ENCODE measurements at places on chromosomes 11 and 22. TPM values are rescaled to one million over a fixed set of nuclear protein-coding genes. Genes with fewer than 3 reads are reported as not detected.

Gene OR10G4
- total RNA-seq, result not detected

DNA sequence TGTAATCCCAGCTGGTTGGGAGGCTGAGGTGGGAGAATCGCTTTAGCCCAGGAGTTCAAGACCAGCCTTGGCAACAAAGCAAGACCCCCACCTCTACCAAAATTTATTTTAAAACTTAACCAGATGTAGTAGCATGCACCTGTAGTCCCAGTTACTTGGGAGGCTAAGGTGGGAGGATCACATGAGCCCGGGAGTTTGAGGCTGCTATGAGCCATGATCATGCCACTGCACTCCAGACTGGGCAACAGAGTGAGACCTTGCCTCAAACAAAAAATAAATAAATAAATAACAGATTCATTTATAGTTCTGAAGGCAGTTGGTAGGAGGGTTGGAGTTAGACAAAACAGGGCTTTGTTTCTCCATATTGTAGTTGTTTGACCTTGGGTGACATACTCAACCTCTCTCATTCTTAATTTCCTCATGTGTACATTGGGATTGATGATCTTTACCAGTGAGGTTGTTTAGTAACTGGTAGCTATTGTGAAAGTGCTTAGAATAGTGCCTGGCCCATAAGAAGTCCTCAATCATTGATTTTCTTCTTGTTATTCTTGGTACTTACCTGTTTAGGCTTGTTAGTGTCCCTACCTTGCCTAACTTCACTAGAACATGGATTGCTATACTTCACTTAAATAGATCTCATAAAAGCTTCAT lies 79.1 kb downstream of the EMSY start:
- DNase-seq, result no peak

- no peak for DNase-seq
Measured at GRCh38 chr11:66956689-66957290, 1.4 kb downstream of the PC start.

GRCh38 chr11:69825941-69826340 lies 6.7 kb upstream of the FGF3 start:
- no peak for DNase-seq

Gene APOL5
- not detected for total RNA-seq

Gene RAB36
- total RNA-seq, result 13.5 TPM

GRCh38 chr22:43923631-43924464 lies at the start of gene PNPLA3:
Gene PNPLA3 (plus strand): TSS chr22:43923805. CDS start chr22:43923912, 107 bp downstream.
- peak; percentile 89 for DNase-seq

DNA sequence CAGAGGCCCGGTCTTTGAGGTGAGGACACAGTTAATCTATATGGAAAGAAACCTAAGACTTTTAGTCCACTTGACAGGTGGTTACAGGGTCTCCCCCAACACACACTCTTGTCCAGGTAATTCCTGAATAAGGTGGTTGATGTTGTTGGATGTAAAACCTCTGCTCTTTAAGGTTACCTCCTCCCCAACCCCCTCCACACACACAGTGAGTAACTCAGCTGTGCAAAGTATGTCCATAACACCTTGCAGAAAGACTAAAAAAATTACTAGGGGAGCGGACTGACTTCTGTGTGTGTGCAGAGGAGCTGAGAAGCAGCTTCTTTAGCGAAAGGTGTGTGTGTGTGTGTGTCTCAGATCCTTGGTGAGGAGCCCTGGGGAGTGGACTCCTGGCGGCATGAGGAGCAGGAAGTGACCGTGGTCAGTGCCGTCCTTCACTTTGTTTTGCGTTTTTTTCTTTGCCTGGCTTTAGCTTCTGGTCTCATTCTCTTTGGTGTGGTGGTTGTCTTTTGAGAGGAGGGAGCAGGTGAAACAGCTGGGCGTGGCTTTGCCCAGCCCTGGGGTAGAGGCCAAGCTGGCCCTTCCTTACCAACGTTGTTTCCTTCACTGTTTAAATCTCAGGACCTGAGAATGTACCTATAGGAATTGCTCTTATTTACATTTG lies 1.7 kb downstream of the ZBED4 start:
- no peak for DNase-seq

Gene ZDHHC8
- total RNA-seq, result 82.1 TPM

DNA sequence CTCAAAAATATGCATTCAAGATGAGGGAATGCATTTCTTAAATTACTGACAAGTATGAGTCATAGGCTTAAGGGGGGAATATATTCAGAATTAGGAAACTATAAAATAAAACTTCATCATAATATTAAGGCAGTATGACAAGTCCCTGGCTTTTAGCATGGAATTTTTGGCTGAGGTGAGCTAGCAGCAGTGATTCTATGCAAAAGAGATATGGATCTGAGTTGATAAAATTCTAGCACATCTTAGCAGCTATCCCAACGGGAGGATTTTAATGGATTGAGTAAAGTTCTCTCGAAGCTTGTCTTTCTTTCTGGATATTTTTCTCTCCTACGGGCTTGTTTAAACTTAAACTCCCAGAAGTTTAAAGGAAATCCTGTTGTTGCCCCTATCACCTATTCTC lies 1.2 kb downstream of the OR51Q1 start:
- DNase-seq, result no peak

- DNase-seq, result no peak
Measured at GRCh38 chr22:19355413-19356157, 64.1 kb upstream of the CLTCL1 start.

Gene XKR3
- total RNA-seq, result not detected

Gene SLC16A8
- total RNA-seq, result 0.26 TPM

DNA sequence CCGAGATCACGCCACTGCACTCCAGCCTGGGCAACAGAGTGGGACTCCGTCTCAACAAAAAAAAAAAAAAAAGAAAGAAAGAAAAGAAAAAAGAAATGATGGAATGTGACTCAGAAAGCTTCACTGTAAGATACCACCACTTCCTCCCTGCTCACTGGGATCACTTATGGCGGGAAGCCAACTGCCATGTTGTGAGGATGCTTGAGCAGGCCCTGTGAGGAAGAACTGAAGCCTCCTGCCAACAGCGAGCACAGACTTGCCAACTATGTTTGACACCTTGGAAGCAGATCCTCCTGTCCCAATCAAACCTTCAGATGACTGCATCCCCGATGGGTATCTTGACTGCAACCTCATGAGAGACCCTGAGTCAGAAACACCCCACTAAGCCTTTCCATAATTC lies 8.3 kb downstream of the SEC14L6 start:
- DNase-seq, result no peak

GRCh38 chr22:44305888-44306287 lies 6.9 kb downstream of the SHISAL1 start:
- no peak for DNase-seq

DNA sequence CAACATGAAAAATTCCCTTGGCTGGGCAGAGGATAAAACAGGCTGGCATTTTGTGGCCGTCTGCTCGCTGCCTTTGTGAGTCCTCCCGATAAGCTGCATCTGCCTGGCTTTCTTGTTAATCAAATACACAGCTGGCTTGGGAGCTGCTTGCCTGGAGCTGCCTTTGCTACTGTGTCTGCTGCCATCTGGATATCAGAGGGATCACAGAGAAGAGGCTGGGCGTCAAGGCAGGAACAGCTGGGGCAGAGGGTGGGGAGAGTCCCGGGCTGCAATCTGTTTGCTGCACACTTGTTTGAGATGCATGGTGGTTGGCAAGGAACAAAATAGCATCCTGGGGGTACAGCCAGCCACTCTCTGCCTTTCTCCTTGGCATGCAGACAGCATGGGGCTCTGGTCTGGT lies 36.0 kb downstream of the COMMD9 start:
- no peak for DNase-seq

Gene PAMR1
- total RNA-seq, result 0.66 TPM

Gene ARHGAP20
- total RNA-seq, result 0.20 TPM

Gene MRGPRF
- 0.23 TPM for total RNA-seq

DNA sequence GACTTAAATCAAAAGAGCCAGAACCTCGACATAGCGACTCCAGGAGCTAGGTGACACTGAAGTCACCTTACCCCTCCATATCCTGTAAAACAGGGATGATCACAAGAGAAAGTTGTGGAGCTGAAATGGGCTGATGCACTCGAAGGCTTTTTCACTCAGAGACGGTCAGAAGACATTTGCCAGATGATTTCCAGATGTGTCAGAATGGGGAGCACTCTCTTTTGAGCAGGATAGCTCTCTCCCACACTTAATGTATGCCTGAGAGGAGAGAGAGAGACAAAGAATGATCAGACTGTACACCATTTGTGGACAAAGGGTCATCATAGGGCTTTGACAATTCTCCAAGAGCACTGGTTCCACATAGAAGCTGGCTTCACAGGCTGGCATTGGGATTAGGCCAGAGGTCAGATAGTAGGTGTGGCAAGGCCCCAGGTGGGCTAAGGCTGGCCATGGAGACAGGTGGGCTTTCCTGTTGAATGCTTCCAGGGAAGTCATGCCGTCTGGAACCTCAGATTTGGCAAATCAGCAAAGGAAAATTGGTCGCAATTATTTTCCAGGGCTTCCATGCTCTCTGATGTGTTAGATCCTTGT lies 42.3 kb upstream of the ETS1 start:
- no peak for DNase-seq

DNA sequence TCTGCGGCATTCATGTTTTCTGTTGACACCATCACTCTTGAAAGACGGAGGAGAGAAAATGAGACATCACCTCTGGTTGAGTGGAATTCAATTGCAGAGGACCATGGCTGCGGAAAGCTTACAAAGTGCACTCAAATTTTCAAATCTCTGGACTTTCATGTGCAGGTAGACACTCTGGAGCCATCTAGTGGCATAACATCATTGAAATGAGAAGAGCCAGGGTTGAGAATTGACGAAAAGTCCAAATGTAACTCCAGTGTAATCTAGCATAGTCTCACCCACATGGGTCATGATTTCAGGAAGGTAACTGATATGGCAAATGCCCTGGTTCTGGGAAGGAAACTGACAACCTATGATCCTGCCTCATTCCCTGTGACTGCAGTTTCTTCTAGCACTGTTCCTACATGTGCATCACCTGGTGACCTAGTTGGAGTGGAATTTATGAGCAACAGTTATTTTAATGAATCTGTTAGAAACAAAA lies 687.8 kb downstream of the KCNA4 start:
- no peak for DNase-seq

DNA sequence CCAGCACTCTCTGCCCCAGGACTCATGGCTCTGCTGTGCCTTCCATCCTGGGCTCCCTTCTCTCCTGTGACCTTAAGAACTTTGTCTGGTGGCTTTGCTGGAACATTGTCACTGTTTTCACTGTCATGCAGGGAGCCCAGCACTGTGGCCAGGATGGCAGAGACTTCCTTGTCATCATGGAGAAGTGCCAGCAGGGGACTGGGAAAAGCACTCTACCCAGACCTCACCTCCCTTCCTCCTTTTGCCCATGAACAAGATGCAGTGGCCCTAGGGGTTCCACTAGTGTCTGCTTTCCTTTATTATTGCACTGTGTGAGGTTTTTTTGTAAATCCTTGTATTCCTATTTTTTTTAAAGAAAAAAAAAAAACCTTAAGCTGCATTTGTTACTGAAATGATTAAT lies 2.9 kb upstream of the TTC36 start:
- no peak for DNase-seq
